ENCODE measurements at places on chromosomes 11 and 22.
A peak's percentile ranks its signal among the peaks of the same experiment; 100 is the strongest.

DNA sequence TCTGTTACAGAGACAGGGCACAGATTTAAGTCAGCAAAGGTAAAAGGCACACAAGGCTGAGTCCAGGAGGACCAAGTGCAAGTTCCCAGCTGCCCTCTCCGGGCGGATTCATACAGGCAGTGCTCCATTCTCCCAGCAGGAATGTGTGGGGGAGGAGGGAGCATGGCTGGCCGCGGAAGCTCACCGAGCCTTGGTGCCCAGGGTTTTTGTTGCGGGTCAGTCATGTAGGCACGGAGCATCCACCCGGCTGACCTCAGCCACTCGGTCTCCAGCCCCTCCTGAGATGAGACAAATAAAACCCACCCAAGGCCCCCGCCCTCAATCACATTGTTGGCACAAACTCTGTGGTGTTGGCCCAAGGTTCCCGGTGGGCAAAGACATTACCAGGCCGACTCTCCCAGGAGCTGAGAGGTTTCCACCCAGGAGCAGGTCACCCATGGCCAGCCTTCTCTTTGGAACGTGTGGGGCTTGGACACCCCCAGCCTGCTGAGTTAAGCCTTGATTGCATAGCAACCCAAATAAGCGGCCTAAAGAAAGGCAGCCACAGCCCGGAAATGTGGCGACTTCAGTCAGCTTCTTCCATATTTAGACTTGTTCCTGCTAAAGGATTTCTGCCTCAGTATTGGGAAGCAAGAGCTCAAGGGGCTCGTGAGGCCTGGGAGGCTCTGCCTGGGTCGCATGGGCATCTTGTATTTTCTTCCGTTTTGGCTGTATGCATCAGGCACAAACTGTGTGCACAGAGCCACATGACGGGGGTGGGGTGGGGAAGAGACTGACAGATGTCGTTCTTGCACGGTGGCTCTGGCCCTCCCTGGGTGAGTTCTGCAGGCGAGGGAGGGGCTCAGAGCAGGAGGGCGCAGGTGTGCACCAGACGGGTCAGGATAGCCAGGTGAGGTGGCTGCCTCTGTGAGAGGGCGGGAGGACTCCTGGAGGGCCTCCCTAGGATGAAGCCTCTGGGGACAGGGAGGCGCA lies 63.0 kb downstream of the ARHGAP8 start:
- no peak for DNase-seq

DNA sequence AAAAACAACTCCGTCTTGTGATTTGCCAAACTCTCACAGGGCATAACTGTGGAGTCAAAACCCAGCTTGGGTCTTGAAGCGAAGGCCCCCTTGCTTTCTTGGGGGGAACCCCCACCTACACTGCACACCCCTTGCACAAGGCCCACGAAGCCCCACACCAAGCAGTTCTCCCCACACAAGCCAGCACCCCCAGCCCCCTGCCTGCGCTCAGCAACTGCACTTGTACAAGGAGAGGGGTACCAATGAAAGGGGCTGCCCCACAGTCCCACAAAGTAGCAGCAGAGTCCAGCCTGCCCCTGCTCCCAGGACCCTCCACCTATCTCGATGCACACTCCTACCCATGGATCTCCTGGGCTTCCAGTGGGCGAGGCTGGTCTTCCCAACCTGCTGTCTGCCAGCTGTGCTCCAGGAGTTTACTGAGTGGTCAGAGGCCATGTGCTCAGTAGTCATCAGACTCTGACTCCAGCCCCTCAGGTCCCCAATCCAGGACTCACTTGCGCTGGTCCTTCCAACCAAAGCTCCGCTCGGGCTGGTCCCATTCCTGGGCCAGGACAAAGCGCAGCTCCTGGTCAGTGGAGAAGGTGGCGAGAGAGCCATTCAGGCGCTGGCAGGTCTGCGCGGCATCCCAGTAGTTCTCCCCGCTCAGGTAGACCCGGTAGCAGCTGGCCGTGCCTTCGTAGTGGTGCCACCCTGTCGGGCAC lies 57.7 kb downstream of the DGCR2 start:
- no peak for DNase-seq

- DNase-seq, result no peak
Observed at GRCh38 chr11:95698676-95699557, 90.7 kb downstream of the FAM76B start.

DNA sequence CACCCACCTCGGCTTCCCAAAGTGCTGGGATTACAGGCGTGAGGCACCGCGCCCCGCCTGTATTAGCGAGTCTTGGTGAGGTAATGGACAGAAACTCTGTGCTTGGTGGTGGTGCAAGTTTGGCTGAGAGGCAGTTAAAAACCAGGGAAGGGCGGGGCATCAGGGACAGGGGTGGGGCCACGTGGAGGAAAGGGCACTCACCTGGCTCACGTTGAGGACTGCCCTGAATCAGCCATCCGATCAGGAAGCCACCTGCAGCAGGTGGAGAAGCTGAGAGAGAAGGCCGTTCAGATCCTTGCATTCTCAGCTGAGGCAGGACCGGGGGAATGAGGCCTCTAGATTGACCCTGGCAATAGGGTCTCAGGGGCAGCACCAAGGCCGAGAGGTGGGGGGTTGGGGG lies 12.1 kb upstream of the CHRM1 start:
- no peak for DNase-seq

GRCh38 chr22:42511401-42511891 lies 8.2 kb downstream of the RRP7A start:
- no peak for DNase-seq

DNA sequence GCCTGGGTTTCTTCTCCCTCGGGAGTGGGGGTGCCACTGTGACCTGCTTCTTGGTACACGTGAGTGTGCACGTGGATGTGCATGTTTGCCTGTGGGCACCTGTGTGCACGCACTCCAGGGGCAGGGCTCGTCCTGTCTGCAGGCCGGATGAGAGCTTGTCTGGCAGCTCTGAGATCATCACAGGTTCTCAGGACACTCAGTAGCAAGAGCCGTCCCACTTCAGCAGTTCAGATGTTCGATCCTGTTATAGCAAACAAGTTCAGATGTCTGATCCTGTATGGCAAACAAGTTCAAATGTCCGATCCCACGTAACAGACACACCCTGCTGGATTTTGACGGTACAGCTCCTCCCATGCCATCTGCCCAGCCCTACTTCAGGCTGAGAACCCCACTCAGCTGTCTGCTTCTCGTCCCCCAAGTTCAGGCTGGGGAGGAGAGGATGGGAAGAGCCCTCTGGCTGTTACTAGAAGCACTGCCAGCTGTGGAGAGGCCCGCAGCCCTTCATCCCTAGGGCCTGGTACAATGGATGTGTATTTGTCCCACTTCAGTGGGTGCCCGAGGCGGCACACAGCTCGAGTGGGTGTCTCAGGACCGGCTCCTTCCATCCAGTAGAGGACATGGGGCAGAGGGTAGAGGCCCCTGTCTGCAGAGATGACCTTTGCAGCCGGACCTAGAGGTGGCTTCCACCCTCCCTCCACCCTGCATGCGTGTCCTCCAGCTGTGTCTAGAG lies 1126.9 kb downstream of the BRD1 start:
- DNase-seq, result no peak

DNA sequence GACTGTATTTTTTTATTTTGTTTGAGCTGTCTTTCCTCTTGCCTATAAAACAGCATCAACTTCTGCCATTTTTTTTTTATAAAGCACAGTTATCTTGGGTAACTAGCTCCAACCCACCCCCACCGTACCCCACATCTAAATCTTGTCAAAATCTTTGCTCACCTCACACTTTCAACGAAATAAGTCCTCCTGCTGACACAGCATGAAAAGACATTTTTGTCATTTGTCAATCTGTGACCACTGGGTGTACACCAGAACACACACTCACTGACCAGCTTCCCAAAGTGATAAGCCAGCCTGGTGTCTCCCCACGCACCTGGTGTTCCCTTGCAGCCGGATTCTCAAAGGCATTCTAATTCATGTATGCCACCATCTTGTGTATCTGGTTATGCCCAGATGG lies 1.7 kb upstream of the TECTA start:
- DNase-seq, result no peak

GRCh38 chr22:20833225-20833665 lies 25.4 kb downstream of the PI4KA start:
- no peak for DNase-seq

- no peak for DNase-seq
Observed at GRCh38 chr11:90326647-90327046, 103.8 kb upstream of the CHORDC1 start.

DNA sequence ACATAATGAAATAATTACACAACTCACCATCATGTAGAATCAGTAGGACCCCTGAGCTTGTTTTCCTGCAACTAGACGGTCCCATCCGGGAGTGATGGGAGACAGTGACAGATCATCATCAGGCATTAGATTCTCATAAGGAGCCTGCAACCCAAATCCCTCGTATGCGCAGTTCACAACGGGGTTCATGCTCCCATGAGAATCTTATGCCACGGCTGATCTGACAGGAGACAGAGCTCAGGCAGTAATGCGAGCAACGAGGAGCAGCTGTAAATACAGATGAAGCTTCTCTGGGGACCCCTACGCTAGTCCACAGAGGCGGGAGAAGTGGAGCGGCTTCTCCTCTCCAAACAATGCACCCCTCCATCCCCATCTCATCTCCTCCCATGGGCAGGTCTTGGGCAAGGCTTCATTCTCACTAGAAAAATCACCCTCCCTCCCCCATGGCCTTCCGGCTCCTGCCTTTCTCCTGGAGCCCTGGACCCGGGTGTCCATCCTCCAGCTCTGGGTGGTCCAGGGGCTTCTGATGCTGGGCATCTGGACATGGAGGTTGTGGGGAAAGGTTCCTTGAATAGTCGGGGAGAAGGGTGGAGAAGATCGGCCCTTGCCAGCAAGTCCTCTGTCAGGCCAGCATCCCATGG lies 16.2 kb upstream of the RAC2 start:
- DNase-seq, result no peak

DNA sequence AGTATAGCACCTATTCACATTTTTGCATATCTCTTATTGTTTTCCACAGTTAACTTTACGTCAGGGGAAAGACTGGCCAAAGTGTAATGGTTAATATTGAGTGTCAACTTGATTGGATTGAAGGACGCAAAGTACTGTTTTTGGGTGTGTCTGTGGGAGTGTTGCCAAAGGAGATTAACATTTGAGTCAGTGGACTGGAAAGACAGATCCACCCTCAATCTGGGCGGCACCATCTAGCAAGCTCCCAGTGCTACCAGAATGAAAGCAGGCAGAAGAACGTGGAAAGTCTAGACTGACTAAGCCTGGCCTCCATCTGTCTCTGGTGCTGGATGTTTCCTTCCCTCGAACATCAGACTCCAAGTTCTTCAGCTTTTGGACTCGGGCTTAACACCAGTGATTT lies 1900.7 kb upstream of the RAG2 start:
- DNase-seq, result no peak

DNA sequence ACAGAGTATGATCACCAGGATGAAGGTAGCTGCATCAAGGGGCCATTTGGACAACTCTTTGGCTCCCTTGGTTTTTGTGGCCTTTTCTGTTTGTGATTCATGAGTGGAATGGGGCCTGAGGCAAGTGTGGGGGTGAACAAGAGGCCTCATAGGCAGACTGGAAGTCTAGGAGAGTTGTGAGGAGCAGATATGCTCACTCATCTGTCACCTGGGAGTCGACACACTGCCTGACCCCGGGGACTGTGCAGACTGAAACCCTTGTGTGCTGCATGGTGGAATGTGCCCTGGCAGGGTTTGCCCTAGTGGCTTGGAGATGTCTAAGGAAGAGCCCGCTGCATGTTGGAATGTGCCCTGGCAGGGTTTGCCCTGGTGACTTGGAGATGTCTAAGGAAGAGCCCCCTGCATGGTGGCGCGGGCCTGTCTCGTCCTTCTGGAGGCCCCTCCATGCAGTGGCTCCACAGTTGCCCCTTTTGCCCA lies 60.0 kb downstream of the MED15 start:
- DNase-seq, result no peak

DNA sequence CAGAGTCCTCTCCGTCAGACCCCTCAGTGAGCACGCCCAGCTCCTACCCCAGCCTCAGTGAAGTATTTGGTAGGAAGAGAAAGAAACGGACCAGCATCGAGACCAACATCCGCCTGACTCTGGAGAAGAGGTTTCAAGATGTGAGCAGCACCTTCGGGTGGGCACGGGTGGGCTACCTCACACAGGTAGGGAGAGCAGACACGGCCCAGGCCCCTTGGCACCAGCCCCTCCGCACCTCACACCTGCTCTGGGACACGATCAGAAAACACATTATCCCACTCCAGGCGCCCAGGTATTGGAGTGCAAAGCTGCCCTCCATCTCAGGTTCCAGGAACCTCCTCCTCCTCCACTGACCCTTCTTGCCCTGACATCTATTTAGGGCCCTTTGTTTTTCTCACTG lies 17.6 kb upstream of the TLCD5 start:
- DNase-seq, result no peak

DNA sequence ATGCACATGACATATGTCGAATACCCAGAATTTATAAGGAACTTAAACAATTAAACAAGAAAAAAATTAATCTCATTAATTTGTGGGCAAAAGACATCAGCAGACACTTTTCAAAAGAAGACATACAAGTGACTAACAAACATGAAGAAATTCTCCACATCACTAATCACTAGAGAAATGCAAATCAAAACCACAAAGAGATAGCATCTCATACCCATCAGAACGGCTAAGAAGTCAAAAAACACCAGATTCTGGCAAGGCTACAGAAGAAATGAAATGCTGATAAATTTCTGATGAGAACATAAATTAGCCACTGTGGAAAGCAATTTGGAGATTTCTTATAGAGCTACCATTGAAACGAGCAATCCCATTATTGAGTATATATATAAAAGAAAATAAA lies 210.6 kb upstream of the LUZP2 start:
- DNase-seq, result no peak

GRCh38 chr11:64590763-64591221 lies at the start of gene SLC22A12:
Gene SLC22A12 (plus strand): TSS chr11:64591220. CDS start chr11:64591557, 337 bp downstream.
- DNase-seq, result peak; percentile 1

DNA sequence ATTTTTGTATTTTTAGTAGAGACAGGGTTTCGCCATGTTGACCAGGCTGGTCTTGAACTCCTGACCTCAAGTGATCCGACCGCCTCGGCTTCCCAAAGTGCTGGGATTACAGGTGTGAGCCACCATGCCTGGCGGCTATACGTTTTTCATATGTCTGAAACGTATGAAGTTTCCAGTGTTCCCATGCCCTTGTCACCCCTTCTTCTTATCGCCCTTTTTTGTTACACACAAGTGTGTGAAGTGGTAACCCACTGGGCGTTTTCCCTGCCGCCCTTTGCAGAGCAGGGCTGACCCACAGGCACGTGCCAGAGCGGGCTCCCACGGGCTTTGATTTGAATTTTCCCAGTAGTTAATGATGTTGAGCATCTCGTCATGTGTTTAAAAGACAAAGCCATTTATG lies 17.0 kb downstream of the PIM3 start:
- DNase-seq, result no peak

All from activated T-cell treated with anti-CD3 and anti-CD28 coated beads, Interleukin-2, amount 50 U/mL, for 4 hours (primary cell).